ENCODE measurements at places on chromosomes 2 and 18.

DNA sequence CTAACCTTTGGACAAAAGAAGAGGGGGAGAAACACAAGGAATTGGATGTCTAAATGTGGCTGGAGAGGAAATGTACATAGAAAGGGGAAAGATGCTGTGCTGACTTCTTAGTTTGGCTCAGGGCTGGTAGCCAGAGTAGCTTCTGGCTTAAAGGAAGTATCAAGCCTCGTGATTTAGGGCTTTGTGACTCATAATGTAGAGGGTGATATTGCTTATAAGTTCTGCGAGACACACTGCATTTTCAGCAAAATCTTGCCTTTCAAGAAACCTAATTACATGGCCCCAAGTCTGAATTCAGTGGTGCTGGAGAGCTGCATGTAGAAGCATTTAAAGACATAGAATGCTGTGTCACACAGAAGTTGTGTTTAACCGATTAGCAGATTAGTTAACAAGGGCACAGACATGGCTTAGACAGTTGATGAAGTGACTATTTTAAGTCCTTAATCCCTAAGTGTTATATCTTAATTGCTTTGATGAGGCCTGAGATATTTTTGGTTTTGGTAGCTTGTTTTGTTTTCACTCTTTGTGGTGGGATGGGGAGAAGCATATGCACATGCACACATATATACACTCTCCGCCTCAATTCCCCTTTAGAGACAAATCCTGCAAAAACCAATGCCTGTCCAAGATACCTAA is 66.4 kb downstream of the EPAS1 start:
- peak; percentile 73 for DNase-seq

DNA sequence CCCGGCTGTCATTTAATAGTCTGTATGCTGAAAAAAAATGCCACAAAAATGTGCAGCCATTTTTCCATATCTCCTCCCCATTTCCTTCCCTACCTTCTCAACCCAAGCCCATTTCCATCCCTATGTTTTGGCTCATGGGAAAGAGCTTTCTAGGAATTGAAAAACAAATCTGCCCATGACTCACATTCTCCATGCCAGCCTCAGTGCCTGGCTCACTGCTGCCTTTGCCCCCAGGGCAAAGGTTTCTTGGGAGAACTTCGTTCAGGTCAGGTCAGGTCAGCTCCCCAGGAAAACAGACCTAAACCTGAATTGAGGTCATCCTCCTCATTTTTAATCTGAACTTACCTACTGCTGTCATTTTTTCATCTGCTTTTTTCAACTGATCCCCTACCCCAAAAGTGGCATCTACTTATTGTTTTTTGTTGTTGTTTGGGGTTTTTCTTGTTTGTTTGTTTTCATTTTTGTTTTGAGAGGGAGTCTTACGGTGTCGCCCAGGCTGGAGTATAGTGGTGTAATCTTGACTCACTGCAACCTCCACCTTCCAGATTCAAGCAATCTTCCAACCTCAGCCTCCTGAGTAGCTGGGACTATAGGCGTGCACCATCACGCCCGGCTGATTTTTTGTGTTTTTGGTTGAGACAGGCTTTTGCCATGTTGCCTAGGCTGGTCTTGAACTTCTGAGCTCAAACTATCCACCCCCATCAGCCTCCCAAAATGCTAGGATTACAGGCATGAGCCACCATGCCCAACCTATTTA is 66.7 kb downstream of the FECH start:
- no peak for DNase-seq

- peak; percentile 6 for DNase-seq
These were observed 4.8 kb downstream of the TMEM200C start for GRCh38 chr18:5890331-5891183.

DNA sequence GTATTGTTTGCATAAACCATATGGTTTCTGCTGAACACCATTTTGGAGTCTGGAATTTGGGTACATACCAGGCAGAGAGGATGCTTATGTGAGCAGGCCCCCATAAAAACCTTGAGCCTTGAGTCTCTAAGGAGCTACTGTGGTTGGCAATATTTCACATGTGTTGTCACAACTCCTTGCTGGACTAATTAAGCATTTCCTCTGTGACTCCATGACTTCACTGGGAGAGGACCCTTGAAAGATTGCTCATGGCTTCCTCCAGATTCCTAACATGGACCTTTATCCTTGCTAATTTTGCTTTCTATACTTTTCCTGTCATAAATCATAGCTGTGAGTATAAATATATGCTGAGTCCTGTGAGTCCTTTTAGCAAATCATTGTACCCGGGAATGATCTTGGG is 7.6 kb upstream of the COQ10B start:
- peak; percentile 36 for DNase-seq

- DNase-seq = no peak
These were observed 242.0 kb downstream of the TMEM182 start for GRCh38 chr2:103003750-103004260.

GRCh38 chr2:222424729-222425671 is 657 bp downstream of the SGPP2 start:
- no peak for DNase-seq

GRCh38 chr2:12603781-12604295 is 112.9 kb upstream of the TRIB2 start:
- no peak for DNase-seq

DNA sequence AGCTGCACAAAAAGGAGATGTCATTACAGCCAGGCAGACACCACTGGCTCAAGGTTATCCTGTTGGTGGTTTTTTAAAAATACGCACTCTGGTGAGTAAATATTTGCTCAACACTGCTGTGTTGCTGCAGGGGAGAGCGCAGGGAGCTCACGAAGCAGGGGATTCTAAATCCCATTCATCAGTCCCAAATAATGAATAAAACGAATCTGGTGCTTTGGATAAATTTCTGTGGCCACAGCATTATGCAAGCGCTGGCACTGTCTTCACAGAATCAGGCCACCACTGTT is 256.2 kb downstream of the HDAC4 start:
- DNase-seq = no peak

GRCh38 chr2:230227216-230227615 is 1.7 kb downstream of the SP140 start:
- no peak for DNase-seq

GRCh38 chr2:157741819-157742484 is 113.3 kb upstream of the ACVR1C start:
- no peak for DNase-seq

DNA sequence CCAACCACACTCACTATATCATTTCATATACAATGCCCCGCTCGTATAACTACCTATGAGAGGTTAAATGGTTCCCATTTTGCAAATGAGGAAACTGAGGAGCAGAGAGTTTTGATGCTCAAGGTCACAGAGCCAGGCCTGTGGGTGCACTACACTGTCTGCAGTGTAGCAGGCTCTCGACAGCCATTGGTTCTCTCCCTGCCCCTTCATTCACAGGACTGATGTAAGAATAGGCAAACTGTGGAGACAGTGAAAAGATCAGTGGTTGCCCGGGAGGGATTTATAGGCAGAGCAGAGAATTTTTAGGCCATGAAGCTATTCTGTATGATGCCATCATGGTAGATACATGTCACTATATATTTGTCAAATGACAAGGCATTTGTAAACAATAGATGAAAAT is 39.0 kb upstream of the LBH start:
- no peak for DNase-seq

- DNase-seq = peak; percentile 63
These were observed 274.7 kb downstream of the RND3 start for GRCh38 chr2:150212722-150213171.

GRCh38 chr2:199111458-199111857 is 346.3 kb downstream of the SATB2 start:
- DNase-seq = no peak

DNA sequence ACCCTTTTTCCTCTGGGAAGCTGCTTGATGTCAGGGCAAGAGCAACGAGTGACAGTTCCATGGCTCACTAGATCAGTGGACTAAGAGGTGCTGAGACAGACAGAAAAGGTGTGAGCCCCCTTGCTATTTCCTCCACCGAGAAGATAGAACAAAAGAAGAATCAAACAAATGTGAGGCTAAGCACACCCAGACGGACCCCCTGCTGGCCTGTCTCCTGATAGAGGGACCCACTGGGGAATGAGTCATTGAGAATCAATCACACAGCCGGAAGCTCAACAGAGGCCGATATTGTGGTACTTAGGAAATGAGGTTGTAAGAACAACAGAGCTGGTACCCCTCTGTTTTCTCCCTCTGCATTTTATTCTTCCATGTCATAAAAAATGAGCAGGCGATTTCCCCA is 89.8 kb upstream of the TEX51 start:
- no peak for DNase-seq

GRCh38 chr2:233247744-233248143 is 3.7 kb upstream of the ATG16L1 start:
- DNase-seq = peak; percentile 29

- DNase-seq = no peak
These were observed 89.8 kb downstream of the ARHGAP28 start for GRCh38 chr18:6819332-6819731.

DNA sequence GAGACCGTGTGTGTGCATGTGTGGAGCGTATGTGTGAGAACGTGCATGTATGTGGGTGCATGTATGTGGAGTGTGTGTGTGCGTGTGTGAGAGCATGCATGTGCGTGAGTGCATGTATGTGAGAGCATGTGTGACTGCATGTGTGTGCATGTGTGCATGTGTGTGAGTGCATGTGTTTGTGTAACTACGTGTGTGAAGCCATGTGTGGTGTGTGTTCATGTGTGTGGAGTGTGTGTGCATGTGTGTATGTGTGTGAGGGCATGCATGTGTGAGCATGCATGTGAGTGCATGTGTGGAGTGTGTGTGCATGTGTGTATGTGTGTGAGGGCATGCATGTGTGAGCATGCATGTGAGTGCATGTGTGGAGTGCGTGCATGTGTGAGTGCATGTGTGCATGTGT is 24.2 kb downstream of the TOGARAM2 start:
- DNase-seq = no peak

DNA sequence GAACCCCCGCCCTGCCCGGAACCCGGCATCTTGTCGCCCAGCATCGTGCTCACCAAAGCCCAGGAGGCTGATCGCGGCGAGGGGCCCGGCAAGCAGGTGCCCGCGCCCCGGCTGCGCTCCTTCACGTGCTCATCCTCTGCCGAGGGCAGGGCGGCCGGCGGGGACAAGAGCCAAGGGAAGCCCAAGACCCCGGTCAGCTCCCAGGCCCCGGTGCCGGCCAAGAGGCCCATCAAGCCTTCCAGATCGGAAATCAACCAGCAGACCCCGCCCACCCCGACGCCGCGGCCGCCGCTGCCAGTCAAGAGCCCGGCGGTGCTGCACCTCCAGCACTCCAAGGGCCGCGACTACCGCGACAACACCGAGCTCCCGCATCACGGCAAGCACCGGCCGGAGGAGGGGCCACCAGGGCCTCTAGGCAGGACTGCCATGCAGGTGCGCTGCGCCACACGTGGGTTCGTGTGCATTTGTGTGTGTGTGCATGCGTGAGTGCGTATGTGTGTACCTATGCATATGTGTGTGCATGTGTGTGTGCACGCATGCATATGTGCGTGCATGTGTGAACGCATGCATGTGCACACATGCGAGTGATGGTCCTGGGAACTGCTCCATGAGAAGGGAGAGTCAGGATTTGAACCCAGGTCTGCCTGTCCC is 47.1 kb upstream of the ATG16L1 start:
- DNase-seq = no peak

DNA sequence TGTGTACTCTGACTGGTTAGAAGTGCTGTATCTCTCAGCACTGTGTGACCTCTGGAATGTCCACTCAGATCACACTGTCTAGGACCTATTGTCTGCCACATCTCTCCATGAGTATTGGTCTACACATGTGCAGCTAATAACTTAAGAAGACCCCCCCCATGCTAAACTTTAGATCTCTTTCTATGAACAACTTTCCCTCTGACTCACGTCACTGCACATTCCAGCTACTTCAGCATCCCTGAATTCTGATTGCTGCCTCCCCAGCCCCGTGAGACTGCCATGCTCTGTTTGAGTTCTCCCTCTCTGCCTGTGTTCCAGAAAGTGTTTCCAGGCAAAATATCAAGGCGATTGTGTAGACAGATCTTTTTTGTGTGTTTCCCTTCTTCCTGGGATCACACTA is 41.8 kb downstream of the RAPGEF4 start:
- DNase-seq = peak; percentile 32

GRCh38 chr2:71471276-71471675 is 17.9 kb downstream of the DYSF start:
- peak; percentile 86 for DNase-seq

- peak; percentile 84 for DNase-seq
These were observed 13.1 kb downstream of the GNLY start for GRCh38 chr2:85707304-85707703.

- DNase-seq = no peak
These were observed 35.3 kb upstream of the GCC2 start for GRCh38 chr2:108413711-108414095.

DNA sequence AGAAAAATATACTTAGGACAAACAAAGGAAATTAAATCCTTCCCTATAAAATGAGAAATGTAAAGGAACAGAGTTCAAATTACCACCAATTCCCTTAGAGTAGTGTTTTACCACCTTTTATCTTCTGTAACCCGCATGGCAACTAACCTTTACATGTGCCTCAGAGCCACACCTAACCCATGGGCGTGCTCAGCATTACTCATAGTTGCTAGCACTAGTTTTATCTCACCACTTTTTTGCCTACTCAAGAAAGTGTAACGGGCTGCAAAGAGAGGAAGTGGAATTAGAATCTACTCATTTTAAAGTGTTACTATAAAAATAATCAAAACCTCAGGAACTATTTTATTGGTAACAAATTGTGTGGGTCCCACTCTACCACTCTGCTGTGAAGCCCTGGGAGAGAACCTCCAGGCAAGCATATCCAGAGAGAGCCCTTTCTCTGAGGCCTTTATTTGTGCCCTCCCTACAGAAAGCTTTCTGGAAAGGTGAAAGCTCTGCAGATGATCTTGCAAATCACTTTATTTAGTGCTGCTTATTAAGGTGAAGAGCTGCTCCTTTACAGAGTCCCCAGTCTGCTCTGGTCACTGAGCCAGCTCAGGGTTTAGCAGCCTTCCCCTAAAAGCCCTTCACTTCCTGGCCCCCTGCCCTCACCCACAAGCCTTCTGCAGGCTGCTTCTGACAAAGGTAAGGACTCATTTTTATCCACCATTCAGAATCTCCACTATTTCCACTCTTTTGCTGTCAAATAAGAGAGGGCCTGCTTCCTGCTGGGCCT is 98.8 kb downstream of the TRABD2A start:
- no peak for DNase-seq

DNA sequence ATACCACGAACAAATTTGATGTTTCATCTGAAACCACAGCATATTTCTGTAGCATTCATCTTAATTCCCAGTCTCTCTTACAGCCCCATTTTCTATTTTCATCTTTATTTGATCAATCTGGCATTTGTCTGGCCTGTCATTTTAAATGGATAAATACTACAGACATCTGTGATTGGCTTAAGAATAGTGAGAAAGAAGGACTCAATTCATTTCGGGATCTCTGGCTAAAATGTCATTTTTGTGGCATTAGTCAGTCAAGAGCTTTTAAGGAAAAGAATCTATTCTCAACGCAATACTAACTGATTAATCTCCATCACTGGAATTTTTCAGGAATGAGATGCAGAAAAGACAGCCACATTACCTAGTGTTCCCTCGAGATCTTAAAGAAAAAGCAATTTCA is 585.9 kb downstream of the IRS1 start:
- peak; percentile 99 for DNase-seq

GRCh38 chr2:220154304-220154703 is 526.9 kb downstream of the SLC4A3 start:
- no peak for DNase-seq

- no peak for DNase-seq
These were observed 21.7 kb downstream of the CEP68 start for GRCh38 chr2:65077898-65078297.
